Activated T-cell treated with anti-CD3 and anti-CD28 coated beads, Interleukin-2, amount 50 U/mL, for 4 hours (primary cell): ENCODE measurements at places on chromosomes 2 and 18.

- DNase-seq: no peak
Observed at GRCh38 chr18:57014772-57015413, 132.0 kb upstream of the BOD1L2 start.

DNA sequence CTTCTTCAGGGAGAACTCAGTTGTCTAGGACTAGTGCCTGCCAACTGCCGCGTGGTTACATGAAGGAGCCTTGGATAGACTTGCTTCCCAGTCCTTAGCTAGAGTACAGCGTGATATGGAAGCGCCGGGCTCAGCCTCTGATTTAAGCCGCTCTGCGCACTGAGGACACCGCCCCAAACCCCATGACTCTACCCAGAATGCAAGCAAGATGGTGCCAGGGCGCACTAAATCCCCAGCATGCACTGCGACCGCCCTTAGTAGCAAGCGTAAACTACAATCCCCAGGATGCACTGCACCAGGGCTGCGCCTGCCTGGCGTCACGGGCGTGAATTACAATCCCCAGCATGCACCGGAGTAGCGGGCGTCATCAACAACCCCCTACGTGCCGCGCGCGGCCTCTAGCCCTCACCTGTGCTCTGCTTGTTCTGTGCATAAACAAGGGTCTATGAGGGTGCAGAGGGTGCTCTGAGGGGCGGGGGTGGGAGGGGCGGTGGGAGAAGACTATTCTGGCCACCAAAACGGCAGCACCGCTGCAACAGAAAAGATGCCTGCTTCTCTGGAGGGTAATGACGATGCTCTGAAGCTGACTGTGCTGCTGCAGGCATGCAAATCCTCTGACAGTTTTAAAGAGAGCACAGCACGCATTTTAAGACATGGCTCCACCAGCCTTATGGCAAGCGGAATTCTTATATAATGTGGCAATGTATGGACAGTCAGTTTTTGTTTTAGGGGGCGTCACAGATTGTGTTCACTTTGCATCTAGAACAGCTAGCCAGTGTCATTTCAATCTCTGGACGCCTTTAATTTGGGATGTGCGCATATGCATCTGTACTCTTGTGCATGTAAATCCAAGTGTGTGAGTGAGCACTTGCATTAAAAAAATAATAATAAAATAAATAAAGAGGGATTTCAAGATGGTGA lies 282.5 kb upstream of the MYT1L start:
- DNase-seq: peak; percentile 76

DNA sequence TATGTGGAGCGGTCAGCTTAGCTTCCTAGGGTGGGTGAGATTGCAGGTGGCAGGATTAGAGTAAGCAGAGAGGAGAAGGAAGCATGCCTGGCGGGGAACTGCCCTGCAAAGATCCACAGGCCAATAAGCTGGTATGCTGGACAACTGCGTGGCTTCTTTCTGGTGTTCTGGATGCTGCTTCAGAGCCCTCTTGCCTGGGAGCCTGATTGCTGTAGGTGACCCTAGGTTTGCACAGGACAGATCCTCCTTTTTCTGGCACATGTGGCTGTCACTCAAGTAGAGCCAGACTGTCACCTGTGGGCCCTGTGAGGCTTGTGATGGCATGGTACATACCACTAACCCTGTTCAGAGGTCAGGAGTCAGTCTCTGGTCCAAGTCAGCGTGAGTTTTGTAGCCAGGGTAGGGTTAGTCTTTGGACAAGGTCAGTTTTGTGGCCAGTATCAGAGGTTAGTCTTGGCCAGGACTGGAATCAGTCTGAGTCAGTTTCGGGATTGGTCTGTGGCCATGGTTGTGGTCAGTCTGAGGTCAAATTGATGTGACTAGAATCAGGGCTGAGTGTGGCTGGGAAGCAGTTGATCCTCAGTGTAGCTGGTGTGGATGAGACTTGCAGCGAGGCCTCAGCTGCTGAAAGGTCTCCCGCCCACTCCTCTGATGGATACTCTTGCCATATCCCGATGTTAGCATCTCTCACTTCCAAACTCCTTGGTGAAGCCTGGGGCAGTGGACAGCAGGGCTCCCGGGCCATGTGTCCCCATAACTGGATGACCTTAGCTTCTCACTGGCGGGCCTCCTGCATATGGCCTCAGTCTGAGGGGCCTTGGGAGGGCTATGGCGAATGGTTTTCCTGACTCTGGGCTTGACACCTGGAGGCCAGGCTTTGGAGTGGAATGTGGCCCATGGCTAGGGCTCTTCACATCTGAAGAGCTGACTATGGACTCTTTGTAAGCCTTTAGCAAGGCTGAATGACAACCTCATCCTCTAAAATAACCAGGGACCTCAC lies 260.5 kb downstream of the DYSF start:
- DNase-seq: no peak

GRCh38 chr2:240435948-240436682 lies 652 bp downstream of the GPC1 start:
- DNase-seq: no peak

DNA sequence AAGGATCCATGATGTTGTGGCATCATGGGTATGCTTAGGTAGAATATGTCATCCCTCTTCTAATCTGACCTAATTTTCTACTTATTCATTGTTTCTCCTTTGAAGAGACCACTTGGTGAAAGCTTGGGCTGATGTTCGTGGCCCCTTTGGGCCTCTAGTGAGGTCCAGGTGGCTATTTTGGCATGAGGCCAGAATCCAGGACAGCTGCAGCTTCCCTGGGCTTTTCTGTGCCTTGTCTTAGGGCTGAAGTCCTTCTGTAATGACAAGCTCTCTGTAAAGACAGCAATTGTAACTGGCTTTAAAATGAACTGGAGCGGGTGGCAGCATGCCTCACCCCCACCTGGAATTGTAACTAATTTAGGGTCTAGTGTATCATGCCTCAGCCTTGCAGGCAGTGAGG lies 15.6 kb upstream of the MC2R start:
- no peak for DNase-seq

- no peak for DNase-seq
Observed at GRCh38 chr18:32956591-32957315, 183.9 kb upstream of the KLHL14 start.

DNA sequence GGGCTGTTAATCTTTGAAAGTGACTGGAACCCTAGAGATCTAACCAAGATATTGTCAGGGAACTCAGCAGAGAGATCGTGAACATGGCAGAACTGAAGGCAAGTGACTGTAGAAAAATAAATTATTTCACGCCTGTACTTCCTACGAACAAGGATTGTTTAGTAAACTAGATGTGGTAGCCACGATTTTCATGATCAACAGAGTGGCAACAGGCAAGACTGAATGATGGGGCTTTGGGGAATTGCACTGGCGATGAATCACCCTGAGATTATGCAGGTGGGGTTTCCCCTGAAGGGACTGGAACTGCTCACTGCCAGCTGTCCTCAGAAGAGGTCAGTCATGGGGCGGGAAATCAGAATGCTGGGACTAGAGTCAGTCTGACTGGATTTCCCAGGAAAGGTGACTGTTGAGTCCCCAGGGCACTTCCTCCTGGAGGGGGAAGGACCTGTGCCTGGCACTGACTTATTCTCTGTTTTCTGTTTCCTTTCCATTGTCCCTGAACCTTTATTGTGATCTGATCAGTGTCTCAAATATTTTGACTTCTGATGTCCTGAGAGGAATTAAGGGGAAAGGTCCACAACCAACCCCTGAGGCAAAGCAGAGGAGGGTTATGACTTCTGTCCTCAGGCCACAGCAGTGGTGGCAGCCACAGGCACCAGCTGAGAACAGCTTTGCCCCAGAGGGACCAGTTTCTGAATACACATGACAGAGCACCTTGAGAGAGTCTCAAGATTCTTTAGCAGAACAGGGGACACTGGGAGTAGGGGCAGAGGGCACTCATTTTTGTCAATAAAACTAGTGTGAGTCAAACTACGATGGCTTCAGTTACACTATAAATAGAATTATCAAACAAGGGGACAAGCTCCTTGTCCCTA lies 70.0 kb downstream of the NAB1 start:
- peak; percentile 44 for DNase-seq

DNA sequence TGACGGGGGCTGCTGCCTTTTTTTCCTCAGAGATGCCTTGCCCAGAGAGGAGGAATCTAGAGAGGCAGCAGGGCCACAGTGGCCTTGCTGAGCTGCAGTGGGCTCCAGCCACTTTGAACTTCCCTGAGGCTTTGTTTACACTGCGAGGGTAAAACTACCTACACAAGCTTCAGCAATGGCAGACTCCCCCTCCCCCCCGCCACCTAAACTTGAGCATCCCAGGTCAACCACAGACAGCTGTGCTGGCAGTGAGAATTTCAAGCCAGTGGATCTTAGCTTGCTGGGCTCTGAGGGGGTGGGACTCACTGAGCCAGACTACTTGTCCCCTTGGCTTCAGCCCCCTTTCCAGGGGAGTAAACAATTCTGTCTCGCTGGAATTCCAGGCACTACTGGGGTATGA lies 11.8 kb downstream of the SYT4 start:
- no peak for DNase-seq

- peak; percentile 40 for DNase-seq
Observed at GRCh38 chr2:202178346-202178958, 59.9 kb downstream of the SUMO1 start.

DNA sequence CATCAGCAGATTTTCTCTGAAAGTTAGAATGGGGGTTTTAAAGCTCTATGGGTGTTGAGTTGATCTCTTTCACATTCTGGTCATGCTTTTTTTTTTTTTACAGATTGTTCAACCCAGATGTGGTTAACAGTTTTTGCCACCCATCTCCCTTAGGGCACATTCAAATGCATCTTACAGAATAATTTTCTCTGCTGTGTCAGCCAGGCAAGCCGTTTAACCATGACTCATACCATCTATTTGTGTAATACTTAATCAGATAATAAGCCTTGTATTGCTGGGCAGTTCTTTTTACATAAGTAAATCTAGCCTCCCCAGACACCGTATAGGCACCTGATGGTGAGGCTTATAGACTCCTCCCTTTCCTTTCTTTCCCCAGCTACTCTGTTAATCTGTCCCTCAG lies 62.0 kb downstream of the TGIF1 start:
- no peak for DNase-seq

DNA sequence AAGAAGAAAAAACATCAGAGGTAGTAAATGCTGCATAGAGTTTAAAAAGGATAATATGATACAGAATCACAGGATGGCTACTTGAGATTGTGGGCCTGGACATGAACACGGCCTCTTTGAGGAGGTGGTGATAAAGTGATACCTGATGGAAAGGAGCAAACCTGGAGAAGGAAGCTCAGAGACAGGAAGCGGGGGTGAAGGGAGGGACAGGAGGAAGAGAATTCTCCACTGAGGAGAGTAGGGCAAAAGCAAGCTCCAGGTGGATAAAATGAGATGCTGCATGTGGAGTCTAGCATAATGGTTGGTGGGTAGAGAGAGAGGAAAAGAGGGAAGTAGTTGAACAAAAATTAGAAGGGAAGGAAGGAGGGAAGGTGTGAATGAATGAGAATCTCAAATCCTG lies 77.0 kb upstream of the GALNT3 start:
- DNase-seq: no peak

- DNase-seq: no peak
Observed at GRCh38 chr2:237509905-237510304, 22.9 kb downstream of the MLPH start.

DNA sequence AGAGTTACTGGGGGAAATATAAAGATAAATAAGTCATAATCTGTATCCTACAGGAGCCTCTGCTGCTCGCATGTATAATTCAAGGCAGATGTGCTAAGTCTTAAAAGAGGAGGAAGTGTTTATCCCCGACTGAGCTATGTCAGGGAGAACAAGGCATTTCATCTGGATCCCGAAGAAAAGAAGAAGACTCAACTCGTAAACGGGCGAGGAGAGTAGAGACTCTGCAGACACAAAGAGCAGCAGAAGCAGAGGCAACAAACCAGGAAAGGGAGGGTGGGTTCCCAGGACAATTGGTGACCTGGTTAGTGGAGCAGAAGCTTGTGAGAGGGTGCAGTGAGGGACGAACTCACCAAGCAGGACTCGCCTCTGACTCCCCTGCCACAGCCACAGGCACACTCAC lies 368.6 kb downstream of the EIPR1 start:
- DNase-seq: no peak

DNA sequence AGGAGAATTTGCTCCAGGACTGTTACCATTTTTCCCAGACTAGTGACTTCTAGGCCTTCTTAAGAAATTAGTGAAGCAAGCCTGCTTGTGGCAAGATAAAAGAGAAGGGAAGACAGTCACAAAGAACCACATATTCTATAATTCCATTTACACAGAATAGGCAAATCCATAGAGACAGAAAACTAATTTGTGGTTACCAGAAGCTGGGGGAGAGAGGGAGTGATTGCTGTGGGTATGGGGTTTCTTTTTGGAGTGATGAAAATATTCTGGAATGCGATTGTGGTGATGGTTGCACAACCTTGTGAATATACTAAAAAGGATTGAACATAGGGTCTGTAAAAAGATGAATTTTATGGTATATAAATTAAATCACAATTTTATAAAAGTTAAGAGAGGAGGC lies 37.5 kb upstream of the SIX2 start:
- DNase-seq: no peak

DNA sequence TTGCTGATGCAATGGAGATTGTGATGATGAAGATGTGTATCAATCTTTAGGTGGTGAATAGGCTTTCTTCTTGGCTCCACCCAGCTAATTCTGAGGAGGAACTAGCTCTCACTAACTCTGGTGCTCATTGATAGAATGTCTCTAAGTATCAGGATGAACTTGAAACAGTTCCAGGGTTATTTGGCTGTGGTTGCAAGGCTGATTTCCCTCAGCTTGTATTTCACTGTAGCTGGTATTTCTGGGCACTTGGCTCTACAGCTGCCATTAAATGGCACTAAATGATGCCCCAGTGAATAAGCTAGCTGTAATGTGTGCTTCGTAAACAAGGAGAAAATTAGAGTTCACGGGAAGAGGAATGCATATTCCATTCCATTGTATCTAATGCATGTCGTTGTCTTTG lies 241.2 kb downstream of the RPIA start:
- DNase-seq: no peak
